ENCODE measurements at places on chromosomes 6 and 20.

DNA sequence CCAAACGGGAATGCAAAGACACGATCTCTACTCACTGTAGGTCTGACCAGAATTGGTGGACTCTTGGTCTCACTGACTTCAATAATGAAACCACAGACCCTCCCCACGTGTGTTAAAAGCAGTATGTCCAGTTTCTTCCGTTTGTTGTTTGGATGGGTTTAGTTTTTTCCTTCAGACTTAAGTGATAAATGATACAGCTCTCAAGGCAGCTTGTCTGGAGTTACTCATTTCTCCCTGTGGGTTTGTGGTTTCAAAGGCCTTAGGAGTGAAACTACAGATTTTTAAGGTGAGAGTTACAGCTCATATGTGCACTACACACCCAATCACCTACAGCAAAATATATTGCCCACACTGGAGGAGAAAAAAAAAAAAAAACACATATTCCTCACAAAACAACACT lies 86.7 kb upstream of the STMND1 start:
- DNase-seq: peak; percentile 94

DNA sequence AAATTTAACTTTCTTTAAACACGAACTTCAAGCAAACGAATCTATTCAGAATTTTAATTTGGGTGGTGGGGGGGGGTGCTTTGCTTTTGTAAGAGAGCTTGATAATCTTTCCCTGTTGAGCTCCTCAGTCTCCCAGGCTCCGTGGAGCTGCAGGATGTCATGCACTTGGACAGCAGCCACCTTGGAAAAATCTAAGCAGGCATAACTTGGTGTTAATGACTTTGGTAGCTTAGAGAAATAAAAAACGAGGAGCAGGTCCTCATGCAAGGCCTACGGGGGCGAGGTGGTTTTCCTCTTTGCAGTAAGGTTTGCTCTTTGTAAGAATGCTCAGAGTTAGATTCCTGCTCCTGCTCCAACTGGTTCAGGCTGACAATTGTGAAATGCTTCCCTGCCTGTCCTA lies 102.3 kb downstream of the EDN1 start:
- DNase-seq: no peak

DNA sequence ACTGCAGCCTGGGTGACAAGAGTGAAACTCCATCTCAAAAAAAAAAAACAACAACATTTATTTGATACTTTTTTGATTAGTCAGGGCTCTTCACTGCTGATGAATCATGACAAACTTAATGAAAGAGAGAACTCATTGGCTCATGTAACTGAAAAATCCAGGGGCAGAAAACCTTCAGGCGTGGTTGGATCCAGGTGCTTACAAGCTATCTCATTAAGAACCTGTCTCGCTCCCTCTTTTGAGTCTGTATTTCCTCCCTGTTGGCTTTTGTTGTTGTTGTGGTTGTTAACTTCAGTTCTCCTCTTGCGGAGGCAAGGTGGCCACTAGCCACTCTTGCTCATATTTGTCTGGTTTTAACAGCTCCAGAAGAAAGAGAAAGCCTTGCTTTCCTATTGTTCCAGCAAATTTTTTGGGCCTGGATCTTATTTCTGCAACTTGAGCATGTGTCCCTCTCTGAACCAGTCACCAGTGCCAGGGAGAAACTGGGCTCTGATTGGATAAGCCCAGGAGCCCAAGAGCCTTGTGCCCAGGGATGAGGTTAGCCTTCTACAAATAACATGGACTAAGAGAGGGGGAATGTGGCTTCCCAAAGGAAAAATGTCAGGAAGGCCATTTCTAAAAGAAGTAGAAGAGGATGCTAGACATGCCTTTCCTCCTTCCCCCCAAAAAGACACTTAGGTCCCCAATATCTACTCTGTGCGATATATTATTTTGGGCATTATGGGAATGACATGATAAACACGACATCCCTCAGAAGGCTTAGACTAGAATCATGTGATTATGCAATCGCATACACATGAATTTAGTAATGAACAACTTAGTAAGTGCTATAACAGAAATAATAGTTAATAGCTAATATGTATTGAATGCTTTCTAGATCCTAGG lies 64.5 kb downstream of the PHACTR2 start:
- peak; percentile 24 for DNase-seq

- DNase-seq: no peak
Measured at GRCh38 chr6:44527583-44528369, 140.3 kb downstream of the CDC5L start.

- peak; percentile 78 for DNase-seq
Measured at GRCh38 chr6:17086469-17086868, 15.4 kb upstream of the STMND1 start.

GRCh38 chr6:152267967-152268845 lies 369.0 kb downstream of the SYNE1 start:
- DNase-seq: peak; percentile 41

DNA sequence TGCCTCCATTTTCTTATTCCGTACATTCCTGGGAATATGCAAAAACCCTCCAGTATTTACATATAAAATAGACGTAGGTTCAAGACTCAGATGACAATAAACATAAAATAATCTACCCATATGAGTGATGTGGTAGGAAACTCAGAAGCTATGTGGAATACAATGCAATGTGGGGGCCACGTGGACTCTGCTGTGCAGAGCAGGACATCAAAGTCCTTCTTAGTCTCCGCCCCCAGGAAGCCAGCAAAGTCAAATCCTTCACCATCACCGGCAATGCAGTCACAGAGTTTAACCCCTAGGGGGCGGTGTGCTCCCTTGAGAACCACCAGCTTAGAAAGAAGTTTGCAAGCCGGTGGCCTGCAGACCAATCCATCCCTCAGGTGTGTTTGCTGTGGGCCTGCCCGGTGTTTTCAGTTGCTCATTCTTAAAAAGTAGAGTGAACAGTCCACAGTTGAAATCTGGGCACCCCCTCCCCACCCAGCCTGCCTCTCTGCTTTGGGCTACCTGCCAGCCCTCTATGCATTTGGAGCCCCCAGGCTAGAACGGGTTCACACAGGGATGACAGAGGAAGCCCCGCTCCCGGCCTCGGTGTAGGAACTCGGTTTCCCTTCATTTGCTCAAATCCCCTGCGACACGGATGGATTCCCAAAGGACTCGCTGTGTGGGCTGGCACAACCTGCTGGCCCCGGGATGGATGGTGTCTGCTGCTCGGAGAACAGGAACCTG lies 59.9 kb downstream of the SULF2 start:
- DNase-seq: peak; percentile 84

DNA sequence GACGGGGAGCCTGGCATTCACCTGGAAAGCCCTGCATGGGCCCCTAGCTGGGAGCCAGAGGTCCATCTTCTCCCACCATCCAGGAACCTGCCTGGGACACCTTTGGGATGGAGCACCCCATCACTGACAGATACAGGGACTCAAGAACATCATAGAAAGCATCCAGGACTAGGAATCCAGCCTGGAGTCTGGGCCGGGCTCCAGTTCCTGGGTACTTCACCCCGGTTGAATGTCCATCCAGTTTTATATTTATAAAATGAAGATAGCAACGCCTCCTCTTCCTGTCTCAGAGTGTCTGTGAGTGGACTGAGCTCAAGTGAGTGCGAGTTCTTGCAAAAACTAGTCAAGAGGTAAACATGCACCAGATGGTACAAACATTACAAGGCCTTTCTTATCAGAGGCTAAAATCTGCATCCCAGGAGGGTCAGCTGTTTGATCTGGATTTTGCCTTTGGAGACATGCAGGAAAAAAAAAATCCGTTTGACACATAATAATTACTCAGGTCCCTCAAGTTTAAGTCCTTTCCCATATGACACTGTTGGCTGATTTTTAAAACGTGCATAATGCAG lies 27.4 kb downstream of the ZC3H12D start:
- no peak for DNase-seq

DNA sequence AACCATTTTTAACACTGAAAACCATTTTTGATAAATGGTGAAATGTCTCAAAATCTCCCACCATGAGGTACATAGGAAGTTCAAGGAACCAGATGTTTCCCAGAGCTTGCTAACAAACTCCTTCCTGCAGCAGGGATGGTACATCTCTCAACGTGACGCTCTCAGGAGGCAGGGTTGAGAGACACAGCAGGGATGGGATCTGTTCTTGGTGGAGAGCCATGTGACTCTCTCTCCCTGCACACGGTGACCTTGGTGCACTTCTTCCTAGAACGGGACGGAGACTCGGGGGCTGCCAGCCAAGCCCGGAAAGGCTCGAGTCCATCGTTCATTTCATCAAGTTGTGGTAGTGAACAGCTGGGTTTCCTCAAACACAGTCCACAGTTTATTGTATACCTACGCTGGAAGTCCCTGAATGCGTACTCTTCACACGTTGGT lies 94.2 kb downstream of the FAM50B start:
- peak; percentile 74 for DNase-seq

- no peak for DNase-seq
Measured at GRCh38 chr6:123841067-123841896, 37.6 kb downstream of the NKAIN2 start.

GRCh38 chr6:17501982-17502704 lies 98.0 kb upstream of the FAM8A1 start:
- DNase-seq: no peak

GRCh38 chr20:3767110-3767426 lies 485 bp downstream of the ADISSP start:
- no peak for DNase-seq

DNA sequence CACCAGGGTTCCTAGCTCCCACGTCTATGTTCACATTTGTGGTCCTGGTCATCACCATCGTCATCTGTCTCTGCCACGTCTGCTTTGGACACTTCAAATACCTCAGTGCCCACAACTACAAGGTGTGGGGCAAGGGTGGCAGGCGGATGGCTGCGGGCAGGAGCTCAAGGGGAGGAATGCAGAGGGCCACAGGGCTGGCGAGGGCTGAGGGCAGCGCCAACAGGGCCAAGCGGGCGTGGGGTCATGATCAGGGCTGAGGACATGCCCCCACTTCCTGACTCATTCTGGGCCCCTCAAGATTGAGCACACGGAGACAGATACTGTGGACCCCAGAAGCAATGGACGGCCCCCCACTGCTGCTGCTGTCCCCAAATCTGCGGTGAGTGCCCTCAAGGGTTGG lies 4.6 kb upstream of the CAPN11 start:
- DNase-seq: no peak

DNA sequence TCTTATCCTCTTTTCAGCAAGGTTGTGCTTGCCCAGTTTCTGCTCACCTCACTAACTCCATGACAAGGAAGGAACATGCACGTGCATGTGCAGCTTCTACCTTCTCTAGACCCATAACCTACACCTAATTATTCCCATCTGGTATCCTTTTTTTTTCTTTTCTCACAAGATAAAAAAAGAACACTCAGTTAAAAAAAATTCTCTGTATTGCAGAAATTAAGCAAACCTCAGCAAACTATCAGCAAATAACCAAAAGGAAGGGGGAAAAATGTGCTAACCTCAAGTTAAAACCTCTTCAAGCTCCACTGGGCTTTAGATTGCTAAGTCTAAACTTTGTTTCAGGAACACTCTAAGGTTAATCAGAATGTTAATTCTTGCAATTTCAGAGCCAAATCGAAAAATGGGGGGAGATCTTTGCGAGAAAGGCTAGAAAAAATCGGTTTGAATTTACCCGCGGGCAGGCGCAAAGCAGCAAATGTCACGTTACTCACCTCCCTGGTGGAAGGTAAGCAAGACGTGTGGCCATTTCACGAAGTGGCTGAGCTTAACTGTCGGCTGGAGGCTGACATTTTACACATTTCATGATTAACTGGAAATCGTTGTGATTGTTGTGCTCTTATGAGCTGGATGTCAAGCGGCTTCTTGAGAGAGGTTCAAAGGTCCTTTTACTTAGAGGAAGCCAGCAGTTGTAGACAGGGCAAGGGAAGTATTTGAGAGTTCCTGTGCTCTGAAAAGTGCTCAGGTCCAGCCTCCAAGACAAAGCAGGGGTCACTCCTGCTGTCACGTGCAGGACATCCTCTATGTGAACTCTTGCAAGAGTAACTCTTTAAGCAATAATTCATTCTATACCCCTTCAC lies 19.1 kb downstream of the TFAP2B start:
- DNase-seq: no peak

DNA sequence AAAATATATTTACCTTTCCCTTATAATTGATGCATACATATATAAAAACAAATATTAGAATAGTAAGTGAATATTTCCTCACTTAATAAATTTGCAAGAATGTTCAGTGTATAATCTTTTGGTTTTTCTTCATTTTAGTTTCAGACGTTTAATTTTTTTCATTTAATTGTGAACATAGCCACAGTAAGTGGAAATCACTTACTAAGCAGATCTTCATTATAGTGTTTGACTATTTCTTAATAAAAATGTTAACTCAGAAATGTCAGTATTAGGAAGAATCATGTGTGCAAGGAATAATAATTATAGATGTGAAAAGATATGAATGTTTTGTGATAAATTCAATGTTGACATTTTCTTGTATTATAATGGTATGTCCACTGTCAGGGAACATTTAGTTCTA lies 27.4 kb downstream of the STXBP5 start:
- DNase-seq: no peak

DNA sequence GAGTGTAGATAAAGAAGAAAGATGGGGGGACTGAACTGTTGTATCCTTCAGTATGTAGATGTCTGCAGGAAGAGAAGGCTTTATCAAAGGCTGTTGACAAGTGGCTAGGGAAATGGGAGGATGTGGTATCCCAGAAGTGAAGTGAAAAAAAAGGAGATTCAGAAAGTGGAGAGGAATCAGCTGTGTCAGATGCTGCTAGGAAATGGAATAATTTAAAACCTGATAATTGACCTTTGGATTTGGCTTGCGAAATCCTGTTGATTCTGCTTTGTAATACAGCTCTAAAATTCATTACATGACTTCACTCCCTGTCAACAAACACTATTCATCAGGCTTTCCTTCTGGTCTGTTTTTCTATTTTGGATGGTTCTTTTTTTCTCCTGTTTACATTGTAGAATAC lies 41.7 kb downstream of the PHF3 start:
- DNase-seq: peak; percentile 75

GRCh38 chr6:56345376-56345995 lies 98.1 kb upstream of the COL21A1 start:
- DNase-seq: peak; percentile 53

DNA sequence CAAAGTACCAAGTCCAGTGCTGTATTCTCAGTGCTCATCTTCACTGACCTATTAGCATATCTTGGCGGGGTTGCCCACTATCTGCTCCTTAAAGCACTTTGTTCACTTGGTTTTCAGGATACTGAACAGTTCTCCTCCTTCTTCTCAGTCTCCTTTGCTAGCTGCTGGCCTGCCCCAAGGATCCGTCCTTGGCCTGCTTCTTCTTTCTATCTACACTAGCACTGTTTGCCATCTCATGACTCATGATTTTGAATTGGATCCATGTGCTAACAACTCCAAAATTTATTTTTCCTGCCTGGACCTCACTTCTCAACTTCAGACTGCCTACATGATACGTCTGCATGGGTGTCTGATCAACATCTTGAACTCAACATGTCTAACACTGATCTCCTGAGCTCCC lies 15.5 kb downstream of the TPD52L1 start:
- peak; percentile 76 for DNase-seq

DNA sequence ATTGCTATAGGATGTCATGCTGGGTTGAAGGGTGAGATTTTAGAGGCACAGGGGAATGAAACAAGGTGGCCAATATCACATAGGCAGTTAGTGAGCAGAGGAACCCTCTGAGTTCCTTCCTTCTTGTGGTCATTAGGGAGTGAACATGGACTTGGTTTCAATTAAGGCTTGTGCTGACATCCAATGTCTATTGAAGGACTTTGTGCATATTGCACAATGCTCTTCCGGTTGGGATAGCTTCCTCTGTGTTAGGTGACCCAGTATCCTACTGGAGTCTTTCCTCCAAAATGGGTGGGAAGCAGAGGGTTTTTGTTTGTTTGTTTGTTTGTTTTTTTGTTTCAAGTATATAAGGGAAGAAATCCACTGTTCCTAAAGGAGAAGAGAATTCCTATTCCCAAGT lies 98.5 kb downstream of the HDGFL1 start:
- peak; percentile 7 for DNase-seq

- peak; percentile 47 for DNase-seq
Measured at GRCh38 chr6:136089876-136090275, 160.2 kb downstream of the MTFR2 start.

All from fibroblast of mammary gland (primary cell).